Central memory CD4-positive, alpha-beta T cell (primary cell): ENCODE measurements at places on chromosomes 1 and 21.
A peak's percentile ranks its signal among the peaks of the same experiment; 100 is the strongest.

DNA sequence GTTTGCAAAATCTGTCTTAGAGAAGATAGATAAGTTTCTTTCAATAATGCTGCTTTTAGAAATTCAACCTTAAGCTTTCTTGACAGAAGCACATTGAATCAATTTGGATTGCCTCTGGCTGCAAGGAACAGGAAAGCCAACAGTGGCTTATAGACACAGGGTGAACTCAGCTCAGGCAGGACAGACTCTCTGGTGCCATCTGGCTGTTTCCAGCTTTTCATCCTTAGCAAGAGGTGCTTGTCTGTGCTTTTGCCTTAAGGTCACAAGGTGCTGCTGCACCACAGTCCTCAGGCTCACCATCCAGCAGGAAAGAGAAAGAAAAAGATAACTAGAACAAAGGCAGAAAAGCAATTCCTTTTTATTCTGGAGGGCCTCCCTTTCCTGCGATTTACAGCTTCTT is 93.7 kb upstream of the ETS2 start:
- no peak for DNase-seq

- no peak for DNase-seq
These were observed 4.8 kb upstream of the TNN start for GRCh38 chr1:175062858-175063257.

DNA sequence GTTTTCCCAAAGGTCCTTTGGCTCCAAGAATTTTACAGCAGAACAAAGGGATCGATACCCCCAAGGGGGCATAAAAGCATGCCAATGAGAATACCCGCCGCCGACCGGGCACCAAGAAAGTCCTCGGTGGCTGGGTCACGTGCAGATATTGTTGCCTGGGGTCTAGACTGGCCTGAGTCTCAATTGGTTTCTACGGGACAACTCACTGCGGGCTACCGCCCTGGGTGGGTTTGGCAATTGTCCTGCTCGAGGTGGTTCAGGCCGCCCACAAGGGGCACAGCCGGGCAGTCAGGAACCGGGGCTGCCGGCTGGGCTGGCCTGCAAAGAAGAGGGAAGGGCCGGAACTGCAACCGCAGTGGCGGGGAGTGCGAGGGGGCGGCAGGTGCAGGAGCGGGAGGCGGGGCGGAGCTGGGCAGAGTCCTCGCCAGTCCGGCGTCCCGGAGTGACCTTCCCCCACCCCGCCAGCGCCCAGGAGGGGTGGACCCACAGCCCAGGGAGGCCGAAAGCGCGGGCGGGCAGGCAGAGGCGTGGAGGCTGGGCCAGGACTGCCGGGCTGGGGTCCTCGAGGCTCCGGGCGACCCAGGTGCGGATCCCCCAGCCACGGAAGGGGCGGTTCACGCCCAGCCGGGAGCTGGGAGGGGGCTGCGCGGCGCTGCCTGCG is 926 bp upstream of the ATP1B1 start:
- no peak for DNase-seq

DNA sequence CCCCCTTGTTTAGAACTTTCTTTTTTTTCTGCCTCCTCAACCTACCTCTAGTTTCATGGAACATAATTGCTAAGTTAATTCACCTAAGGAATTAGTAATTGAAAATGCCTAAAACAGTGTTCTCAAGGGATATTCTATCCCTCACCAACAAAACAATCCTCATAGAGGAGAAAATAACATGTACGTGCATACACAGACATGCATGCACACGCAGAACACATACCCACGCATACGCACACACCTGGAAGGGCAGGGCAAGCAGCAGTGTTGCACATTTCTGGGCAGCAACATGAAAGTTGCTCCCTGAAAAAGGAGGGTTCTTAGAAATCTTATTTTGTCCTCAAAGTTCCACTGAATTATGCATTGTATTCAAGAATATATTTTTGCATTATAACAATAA is 76.6 kb downstream of the HHAT start:
- no peak for DNase-seq

GRCh38 chr1:203744075-203744972 is 20.7 kb upstream of the LAX1 start:
- peak; percentile 57 for DNase-seq
